Right renal pelvis (tissue), 4 donors: ENCODE measurements at places on chromosomes 4 and X. TPM values are rescaled to one million over a fixed set of nuclear protein-coding genes. Genes with fewer than 3 reads are reported as not detected.

SYTL5 gene
- polyA plus RNA-seq: 2.6 TPM

MAP9 gene
- 36.3 TPM for polyA plus RNA-seq

NDST3 gene
- 3.4 TPM for polyA plus RNA-seq

DUSP9 gene
- 50.7 TPM for polyA plus RNA-seq

DMRTC1B gene
- 4.5 TPM for polyA plus RNA-seq

JCHAIN gene
- 0.54 TPM for polyA plus RNA-seq

LANCL3 gene
- 0.13 TPM for polyA plus RNA-seq

GPC3 gene
- polyA plus RNA-seq: 1,095 TPM

GABRA4 gene
- polyA plus RNA-seq: 0.09 TPM

TCEAL7 gene
- 46.6 TPM for polyA plus RNA-seq

EMCN gene
- polyA plus RNA-seq: 183 TPM

VSIG1 gene
- polyA plus RNA-seq: 1.3 TPM

KLF8 gene
- polyA plus RNA-seq: 5.0 TPM

CLDN22 gene
- polyA plus RNA-seq: 0.47 TPM
